ENCODE measurements at places on chromosomes 3 and 15.

DNA sequence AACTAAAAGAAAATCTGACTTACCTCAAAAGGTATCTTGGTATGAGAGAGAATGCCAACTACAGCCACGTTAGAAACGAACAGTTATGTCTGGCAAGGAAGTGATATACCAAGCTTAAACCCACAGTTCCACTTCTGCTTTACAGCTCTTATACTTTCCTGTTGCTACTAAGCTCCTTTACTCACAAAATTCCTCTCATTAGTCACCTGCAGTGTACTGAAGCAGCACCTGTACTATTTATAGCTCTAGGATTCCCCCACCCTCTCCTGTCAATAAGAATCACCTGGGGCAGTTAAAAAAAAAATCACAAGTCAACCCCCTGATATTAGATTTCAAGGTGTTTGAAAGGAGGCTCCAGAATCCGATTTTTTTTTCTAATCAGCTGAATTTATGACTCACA lies 2.9 kb upstream of the TMEM266 start:
- DNase-seq: no peak

DNA sequence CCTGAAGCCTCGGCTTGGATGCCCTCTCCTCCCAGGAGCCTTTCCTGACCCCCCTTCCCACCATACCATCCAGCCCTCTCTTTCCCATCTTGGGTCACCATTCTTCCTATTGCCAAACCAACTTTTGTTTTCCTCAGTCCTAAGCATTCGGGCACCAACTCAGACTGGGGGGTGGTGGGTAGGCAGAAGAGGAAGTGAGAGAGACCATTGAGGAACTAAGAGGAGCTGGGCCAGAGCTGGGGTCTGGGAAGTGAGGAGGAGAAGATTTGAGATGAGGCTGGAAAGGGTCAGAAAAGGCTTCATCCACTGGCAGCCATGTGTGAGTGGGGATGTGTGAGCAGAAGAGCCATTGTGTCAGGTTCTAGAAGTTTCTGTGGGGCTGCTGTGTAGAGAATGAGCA lies 37.7 kb downstream of the TKT start:
- DNase-seq: no peak

DNA sequence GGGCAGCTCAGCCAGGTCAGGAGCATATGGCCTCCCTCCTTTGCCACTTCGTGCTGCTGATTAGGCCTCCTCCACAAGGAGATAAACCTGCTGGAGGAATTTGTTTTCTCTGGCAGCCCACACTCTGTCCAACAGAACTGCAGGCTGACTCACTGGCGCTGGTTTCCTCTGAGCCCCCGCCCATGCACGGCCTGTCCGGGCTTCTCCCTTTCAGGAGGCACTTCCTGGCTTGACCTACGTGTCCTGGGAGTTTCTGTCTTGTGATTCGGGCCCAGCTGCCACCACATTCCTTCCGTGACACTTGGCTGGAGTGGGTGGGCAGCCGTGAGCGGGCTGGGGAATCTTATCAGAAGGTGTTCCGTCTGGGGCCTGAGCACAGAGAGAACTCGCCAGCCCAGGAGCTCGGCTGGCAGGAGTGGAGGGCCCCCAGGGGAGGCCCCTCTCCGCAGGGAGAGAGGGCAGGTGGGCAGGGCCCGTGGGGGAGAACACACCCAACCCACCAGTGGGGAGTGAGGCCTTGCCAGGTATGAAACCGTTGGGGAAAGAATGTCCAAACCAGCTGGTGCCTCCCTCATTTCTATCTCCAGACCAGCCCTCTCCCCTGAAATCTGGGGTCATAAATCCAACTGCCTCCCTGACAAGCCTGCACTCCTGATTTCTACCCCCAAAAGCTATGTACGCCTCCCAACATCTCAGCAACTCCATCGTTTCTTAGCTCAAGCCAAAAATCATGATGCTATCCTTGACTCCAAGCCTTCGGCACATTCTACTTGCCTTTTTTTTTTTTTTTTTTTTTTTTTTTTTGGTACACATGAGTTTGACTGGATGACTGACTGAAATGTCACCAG lies 110.6 kb upstream of the MEF2A start:
- DNase-seq: peak; percentile 90

DNA sequence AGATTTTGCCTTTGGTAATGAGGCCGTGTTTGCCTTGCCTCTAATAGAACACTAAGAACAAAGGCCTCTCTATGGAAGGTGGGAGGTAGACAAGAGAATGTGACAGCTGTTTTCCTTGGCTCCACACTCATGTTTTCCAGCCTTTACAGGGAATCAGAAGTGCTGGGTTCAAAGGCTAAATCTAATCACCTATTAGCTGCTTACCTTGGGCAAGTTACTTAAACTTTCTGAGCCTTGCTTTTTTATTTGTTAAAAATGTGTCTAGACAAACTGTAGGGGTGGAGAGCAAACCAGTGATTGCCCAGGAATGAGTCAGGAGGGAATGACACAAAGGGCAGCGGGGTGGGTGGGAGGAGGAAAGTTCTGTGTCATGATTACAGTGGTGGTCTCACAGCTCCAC lies 179.0 kb downstream of the P3H2 start:
- no peak for DNase-seq
